ENCODE measurements at places on chromosomes 1 and 21. TPM values are rescaled to one million over a fixed set of nuclear protein-coding genes. Genes with fewer than 3 reads are reported as not detected.

The LRP8 gene
- total RNA-seq: 8.3 TPM

The KCNJ15 gene
- total RNA-seq: 10.1 TPM

GRCh38 chr1:21700094-21700493 lies 30.9 kb upstream of the RAP1GAP start:
- DNase-seq: no peak

DNA sequence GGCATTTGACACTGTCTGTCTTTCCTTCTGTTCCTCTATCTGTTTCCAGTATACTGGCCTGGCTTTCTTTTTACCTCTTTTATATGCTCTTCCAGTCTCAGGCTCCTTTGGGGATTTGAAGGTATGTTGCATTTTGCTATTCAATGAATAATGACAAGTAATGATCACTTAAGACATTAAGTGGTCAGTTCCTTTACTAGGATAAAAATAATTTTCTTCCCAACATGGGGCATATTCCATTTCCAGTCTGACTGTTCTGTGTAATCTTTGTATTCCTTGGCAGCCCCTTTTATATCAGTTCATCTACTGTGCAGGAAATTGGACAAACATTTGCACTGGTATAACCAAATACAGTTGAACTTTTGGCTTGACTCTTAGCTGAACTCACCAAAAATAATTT lies 15.6 kb downstream of the METTL18 start:
- no peak for DNase-seq

DNA sequence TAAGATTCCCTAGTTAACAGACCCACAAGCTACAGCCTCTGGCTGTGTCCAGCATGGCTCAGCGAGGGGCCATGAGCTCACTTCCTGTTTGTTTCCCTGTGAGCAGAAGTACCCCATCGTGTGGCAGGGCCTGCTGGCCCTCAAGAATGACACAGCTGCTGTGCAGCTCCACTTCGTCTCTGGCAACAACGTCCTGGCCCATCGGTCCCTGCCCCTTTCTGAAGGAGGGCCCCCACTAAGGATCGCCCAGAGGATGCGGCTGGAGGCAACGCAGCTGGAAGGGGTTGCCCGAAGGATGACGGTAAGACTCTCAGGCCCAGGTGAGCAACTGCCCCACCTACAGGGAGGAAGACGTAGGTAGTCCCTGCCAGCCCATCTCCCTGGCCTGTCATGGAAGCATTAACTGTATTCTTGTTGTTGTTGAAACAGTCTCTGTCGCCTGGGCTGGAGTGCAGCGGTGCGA lies 38.2 kb downstream of the ZBTB17 start:
- DNase-seq: peak; percentile 79

DNA sequence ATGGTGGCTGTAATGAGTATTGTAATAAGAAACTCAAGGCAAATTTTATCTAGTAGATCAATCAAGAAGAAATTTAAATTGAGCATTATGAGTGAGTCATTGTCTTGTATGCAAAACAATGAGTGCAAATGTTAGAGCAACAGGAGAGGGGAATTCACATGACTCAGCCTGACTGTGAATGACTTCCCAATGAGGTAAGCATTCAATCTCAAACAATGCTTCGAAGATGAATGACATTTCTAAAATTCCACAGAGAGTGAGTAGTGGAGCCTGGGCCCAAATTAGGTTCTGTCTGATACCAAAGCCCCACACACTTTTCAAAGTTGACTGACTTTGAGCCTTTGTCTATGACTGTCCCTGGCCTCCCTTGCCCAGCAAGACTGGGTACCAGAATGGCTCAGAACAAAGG lies 738.0 kb downstream of the PTPRU start:
- no peak for DNase-seq

The GCLM gene
- total RNA-seq: 27.5 TPM
